ENCODE measurements at places on chromosomes 13 and 19.

DNA sequence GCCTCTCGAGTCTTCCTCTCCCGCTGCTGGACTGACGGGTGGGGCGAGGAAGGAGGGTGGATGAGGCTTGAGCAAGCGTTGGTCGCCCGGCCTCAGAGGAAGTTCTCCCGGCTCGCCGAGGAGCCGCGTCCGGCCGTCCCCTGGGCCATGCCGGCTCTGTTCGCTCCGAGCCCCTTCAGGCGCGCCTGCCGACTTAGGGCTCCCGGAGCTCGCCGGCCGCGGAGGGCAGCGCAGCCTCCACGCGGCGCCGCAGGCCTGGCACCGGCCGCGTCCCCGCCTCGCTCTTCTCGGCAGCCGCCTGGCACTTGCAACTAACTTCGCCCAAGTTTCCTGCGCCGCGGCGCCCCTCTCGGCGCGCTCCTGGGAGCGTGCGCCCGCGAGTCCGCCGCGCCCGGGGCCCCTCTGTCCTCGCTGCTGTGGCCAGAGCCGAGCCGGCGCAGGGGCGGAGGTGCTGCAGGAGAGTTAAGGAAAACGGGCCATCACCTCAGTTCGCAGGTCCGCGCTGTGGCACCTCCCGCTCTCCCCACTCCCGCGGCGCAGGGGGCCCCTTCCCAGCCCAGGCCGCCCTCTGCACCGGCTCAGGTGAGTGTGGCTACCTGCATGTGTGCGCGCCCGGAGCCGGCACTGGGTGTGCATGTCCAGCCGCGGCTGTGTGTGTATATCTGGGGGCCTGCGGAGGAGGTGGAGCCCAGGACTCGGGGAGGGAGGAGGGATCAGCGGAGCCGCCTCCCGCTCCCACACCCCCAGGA lies 641 bp upstream of the SOX21 start:
- no peak for DNase-seq

DNA sequence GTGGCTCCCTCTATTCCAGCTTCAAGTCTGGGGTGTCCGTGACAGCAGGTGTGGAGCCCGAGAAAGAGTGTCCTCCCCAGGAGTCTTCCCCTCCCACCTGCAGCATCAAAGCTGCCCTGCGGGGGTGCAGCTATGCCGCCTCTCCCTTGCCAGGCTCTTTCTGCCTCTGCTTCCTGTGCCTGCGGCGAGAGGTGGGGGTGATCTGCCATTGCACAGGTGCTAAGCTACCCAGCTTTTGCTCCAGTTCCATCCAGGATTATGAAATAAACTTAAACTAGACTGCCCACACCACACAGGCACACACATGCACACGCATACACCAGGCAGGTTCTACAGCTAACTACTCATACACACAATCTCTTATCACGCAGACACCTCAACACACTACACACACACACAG lies 104.7 kb upstream of the CLDN10 start:
- no peak for DNase-seq

DNA sequence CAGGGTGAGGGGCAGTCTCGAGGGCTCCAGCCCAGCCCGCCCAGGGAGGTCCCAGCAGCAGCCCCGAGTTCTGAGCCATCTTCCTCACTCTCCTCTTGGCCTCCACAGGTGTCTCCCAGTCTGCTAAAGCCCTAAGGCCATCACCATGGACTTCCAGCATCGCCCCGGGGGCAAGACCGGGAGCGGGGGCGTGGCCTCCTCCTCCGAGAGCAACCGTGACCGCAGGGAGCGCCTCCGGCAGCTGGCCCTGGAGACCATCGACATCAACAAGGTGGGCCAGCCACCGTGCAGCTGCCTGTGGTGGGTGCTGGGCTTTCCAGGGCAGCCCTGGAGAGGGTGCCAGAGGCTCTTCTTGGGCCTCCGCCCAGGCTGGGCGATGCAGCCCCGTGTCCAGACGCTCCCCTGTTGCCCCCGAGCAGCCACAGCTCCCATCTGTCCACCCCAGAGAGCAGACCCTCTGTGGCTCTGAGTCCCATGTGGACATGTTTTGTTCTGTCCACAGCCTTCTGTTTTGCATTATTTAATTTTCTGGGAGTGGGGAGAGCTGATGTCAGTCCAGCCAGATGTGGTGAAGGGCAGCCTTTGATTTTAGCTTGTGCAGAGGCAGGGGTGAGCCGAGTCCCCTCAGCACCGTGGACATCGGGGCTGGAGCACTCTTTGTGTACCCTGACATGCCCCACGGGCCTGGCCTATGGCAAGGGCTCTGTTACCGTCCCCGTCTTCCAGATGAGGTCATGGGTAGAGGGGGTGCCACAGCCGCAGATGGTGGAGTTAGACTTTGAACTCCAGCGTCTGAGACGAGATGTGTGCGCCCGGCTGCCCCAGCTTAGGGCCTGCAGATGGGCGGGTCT lies 5.6 kb upstream of the AMH start:
- DNase-seq = no peak

DNA sequence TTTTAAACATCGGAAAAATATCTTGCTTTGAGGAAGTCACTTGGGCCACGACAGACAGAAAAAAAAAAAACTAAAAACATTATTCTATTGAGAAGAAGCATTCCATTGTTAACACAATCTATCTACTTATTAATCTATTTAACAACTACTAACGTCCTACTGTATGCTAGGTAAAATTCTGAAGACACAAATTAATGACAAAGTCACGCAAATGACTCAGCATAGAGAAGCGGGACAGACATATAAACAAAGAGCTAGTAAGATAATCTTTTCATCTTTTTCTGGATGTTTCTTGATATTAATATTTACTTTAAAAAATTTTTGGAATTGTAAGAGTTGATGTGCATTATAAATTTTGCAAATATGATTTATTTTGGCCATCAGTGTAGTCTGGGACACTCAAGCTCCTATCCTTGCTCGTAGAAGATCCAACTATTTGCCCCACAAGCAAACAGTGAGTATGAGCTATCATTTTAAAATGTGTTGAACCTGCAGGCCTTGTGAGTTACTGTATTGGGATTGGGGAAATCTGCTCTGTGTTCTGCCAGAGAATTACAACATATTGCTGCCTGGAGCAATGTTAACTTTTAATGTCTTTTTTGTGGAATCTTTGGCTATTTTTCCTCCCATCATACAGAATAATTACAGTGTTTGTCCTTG lies 109.1 kb downstream of the PCDH9 start:
- no peak for DNase-seq

- DNase-seq = no peak
Measured at GRCh38 chr13:28336193-28336657, 158.7 kb downstream of the FLT1 start.

GRCh38 chr13:91133941-91134802 lies 213.3 kb upstream of the MIR17HG start:
- DNase-seq = no peak

GRCh38 chr19:11405846-11406643 lies 13.1 kb downstream of the RGL3 start:
- DNase-seq = no peak

GRCh38 chr19:4829001-4829712 lies 2.4 kb downstream of the TICAM1 start:
- no peak for DNase-seq

- DNase-seq = no peak
Measured at GRCh38 chr13:77033717-77034302, 6.9 kb upstream of the FBXL3 start.

DNA sequence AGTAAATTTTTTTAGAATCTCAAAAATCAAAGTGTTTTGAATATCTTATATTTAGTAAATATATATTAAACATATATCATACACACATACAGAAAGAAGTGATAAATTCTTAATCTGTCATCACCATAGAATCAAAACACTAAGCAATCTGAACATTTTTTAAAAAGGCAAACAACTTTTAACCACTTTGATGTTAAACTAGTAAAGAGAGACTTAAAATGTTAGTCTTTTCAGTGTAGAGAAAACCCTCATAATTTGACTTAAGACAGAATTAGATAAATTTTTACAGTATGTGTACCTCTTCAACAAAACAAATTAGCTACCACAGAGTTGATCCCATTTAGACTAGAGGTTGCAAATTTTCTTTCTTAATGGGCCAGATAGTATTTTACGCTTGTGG lies 13.4 kb downstream of the SUPT20H start:
- no peak for DNase-seq

DNA sequence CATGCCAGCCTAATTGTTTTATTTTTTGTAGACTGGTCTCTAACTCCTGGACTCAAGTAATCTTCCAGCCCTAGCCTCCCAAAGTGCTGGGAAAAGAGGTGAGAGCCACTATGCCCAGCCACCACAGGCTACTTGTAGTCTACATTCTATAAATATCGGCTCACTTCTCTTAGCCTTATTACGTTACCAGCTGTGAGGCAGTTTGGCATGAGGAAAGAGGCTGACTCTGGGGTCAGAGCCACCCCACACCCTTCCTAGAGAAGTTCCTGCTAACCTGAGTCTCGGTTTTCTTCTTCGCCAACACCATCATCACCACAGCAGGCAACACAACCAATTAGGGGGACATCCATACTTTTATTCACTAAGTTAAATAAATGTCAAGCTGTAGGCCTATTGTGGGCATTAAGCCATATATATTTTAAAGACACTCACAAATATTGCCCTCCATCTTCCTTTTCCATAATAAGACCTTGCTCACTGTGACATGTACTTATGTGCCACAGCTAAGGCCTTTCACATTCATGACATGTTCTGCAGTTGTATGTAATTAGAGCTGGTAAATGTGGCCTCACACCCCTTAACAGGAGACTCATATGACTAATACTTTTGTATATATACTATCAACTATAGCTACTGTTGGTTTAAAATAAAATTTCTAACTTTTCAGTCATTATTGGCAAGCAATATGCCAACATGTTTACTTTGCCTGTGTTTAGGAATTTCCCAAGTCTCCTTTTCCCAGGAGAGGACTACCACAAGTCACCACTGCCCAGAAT lies 5.7 kb downstream of the SLC25A30 start:
- no peak for DNase-seq

DNA sequence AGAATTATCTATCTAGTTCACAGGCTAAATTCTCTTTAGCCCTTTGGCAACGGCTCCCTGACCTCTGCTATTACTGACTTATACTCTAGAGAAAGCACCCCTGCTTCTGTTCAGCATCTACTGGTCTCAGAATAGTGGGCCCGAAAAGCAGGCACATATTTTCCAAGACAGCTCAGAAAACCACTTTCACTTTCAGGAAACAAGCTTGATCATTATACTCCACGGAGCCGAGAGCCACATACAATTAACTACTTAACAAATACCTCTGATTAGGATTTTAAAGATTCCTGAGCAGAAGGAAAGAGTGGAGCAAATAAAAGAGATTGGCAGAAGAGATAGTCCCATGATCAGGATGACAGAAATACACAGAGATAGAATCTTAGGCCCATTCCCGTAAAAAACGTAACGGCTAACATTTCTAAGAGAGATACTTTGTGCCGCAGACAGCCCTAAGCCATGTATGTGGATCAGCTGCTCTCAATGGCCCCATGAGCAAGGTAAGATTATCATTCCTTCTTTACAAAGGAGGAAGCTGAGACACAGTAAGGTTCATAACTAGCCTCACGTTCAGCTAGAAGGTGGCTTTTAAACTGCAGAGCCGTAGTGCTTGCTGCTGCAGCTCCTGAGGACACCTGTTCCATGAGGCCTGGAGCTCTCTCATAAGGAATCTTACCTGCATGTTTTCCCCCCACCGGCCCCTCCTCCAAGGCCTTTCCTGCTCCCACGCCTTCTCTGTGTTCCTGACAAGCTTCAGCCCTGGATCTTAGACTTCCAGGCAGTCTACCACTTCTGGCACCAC lies 227.2 kb downstream of the FOXO1 start:
- no peak for DNase-seq

DNA sequence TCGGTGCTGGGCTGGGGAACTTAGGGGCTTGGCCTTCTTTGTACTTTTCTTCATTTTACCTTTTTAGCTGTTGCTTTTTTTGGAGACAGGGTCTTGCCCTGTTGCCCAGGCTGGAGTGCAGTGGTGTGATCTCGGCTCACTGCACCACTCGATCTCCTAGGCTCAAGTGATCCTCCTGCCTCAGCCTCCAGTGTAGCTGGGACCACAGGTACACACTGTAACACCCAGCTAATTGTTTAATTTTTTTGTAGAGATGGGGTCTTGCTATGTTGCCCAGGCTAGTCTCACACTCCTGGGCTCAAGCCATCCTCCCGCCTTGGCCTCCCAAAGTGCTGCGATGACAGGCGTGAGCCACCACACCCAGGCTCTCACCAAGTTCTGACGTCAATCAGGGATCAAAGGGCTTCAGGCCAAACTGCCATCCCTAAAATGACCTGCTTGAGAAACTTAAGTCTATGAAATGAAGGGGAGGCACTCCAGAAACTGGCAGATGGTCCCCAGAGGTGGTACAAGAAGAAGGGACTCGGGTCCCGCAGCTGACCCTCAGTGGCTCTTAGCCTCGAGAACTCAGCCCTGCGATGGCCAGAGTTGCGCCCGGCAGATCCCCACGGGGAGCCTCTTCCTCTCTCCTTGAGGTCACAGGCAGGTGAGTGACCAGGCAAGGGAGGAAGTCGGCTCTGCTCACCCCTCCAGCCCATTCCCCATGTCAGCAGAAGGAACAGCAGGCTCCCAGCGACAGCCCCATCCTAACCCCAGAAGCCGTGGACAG lies 61.7 kb downstream of the GNG7 start:
- DNase-seq = no peak

GRCh38 chr13:99085139-99085807 lies 107.4 kb upstream of the DOCK9 start:
- DNase-seq = no peak

- DNase-seq = peak; percentile 17
Measured at GRCh38 chr13:77698201-77699058, 943 bp downstream of the SLAIN1 start.

- peak; percentile 50 for DNase-seq
Measured at GRCh38 chr19:16247353-16248182, 49.9 kb downstream of the AP1M1 start.

GRCh38 chr19:29079356-29080032 lies 133.5 kb downstream of the UQCRFS1 start:
- no peak for DNase-seq

- DNase-seq = no peak
Measured at GRCh38 chr19:11323601-11324078, 15.8 kb downstream of the RAB3D start.

- no peak for DNase-seq
Measured at GRCh38 chr13:20727856-20728255, 24.4 kb downstream of the IL17D start.

DNA sequence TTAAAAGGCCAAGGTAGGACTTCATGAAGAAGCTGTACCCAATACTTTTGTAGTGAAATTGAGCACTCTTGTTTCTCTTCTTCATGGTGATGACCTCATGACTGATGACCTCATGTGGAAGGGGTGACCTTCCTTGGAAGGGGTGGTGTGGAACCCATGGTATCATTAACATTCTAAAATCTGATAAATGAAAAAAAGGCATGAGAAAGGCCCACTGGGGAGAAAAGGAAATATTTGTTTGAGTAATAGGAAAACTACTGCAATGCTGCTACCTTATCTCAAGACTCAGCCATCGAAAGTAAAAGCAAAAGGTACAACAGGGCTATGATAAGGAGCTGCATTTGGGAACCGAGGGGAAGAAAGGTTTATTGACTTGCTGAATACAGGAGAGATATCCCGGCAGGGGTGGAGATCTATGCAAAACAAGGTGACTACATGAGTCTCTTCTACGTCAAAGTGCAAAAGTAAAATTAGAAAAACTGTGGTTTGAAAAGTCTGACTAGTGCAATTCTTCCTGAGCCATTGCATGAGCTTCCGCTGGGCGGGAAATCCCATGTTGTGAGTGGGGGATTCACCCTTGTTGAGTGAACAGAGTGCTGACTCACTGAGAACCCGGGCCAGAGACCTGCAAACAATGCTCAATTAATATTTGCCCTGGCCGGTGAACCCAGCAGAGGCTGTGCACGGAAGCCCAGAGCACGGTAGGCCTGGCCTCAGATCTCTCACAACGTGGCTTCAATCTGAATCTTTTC lies 138.9 kb upstream of the RFC3 start:
- DNase-seq = peak; percentile 61

GRCh38 chr19:4831304-4831978 lies at the start of gene TICAM1:
Gene TICAM1, minus strand, starts transcription at chr19:4831712. Its CDS starts 13,335 bp downstream, at chr19:4818377.
- peak; percentile 71 for DNase-seq

- DNase-seq = no peak
Measured at GRCh38 chr19:30338041-30338456, 34.1 kb upstream of the ZNF536 start.

All from stimulated activated CD8-positive, alpha-beta memory T cell treated with anti-CD3 and anti-CD28 coated beads, Interleukin-15, amount 100 ng/mL, for 4 hours (primary cell).